Fibroblast of skin of left quadriceps (primary cell): ENCODE measurements at places on chromosomes 4 and X.
A peak's percentile ranks its signal among the peaks of the same experiment; 100 is the strongest.

- no peak for DNase-seq
Measured at GRCh38 chr4:26862381-26862915, 1.8 kb downstream of the STIM2 start.

DNA sequence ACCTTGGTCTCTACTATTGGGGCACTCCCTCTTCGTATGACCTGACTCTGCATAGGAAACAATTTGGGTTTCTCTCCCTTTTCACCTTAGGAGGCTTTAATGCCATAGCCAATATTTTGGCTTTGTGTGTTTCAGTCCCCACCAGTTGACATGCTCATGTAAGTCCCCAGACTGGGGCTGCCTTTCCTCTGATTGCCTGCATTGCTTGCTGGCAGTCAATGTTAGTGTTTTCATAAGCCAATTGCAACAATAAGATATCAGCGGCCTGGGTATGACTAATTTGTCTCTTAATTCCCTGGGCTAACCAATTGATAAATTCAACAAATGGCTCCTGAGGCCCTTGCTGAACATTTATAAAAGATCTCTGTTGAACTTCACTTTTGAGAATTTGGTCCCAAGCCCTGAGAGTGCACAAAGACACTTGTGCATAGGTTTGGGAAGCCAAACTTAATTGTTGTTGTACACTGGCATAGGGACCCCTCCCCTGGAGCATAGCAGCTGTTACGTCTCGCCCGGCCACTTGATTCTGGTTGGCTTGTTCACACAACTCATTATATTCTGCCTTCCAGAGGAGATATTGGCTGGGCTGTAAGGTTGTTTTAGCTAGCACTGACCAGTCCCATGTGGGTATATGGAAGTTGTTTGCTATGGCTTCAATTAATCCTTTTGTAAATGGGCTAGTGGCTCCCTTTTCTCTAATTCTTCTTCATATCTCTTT is 206.2 kb downstream of the PABPC4L start:
- no peak for DNase-seq

DNA sequence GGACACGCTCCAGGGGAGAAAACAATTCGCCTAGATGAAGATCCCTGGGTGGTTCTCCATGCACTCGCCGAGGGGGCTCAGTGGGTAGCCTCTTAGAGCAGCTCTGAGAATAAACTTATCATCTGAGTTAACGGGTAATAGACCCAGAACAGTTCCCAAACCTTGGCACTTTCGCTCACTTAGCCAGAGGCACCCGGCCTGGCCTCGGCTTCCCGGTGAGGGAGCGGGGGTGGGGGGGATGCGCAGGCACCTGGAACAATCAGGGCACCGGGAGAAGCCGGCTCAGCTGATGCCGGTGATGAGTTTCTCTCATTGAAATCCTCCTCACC is 405 bp upstream of the ZAR1 start:
- no peak for DNase-seq

- DNase-seq: no peak
Measured at GRCh38 chrX:115713460-115713859, 152.5 kb downstream of the PLS3 start.

DNA sequence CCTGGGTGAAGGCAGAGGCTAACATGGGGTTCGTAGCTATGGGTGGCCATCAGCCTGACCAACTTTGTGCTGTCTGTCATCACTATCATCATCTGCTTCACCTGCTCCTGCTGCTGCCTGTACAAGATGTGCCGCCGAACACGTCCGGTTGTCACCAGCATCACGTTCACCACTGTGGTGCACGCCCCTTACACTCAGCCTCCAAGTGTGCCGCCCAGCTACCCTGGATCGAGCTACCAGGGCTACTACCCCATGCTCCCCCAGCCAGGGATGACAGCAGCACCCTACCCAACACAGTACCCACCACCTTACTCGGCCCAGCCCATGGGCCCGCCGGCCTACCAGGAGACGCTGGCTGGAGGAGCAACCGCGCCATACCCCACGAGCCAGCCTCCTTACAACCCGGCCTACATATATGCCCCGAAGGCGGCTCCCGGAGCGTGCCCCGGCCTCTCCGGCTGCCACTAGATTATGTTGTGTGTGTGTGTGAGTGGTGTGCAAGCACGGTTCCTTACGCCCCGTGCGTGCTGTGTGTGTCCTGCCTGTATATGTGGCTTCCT is 238.1 kb upstream of the ZCCHC13 start:
- DNase-seq: no peak

DNA sequence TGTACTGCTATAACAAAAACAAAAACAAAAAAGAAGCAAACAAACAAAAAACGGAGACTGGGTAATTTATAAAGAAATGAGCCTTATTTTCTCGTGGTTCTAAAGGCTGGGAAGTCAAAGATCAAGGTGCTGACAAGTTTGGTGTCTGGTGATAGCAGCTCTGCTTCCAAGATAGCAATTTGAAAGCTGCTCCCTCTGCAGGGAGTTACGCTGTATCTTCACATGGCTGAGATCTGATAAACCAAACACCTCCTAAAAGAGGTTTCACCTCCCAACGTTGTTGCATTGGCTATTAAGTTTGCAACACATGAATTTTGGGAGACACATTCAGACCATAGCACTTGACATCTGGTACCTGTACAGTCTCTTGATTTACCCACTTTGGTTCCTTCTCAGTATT is 854.2 kb downstream of the CENPC start:
- no peak for DNase-seq

- no peak for DNase-seq
Measured at GRCh38 chr4:28391877-28392276, 1531.2 kb downstream of the STIM2 start.

DNA sequence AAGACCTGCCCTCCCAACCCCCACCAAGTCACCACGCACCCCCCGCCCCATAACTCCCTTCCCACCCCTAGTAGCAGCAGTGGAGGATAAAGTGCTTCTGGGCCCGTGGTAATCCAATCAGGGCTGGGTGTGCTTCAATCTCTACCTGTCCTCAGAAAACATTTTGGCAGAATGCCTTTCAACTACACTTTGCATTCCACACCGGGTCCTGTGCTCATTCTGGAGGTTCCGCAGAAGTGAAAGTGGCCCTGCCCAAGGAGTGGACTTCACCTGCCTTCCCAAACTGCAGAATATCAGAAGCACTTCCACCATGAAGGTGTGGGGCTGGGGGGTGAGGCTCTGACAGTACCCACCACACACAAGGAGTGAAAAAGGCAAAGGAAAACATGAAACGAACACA is 322.3 kb downstream of the DHX15 start:
- DNase-seq: no peak

- DNase-seq: no peak
Measured at GRCh38 chr4:113094331-113094730, 44.9 kb downstream of the ANK2 start.

DNA sequence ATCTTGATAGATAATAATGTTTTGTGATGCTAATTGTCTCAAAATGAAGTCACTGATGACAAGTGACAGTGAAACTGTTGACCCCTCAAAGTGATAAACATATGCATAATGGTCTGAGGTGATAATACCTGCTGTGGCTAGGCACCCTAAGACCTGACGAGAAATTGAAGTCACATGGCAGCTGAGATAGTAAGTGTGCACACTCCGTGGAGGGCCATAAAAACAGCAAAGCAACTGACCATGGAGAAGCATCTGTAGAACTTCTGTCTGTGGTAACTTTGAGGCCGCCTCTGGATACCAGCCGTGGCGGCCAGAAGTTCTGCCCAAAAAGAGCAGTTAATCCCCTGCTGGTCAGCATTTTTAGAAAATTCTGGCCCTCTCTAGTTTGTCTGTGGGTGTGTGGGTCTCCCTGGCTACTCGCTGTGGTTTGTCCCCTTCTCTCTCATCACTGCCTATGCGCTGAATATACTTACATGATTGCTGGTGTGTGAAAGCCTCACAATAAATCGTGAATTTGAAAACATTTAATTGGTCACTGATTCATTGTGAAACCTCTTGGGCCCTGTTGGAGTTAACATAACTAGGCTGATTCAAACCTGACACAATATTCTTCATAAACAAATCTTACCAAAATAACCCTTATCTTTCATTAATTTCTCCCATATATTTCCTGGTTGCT is 50.6 kb downstream of the CCDC149 start:
- DNase-seq: no peak

GRCh38 chr4:58738375-58738774 is 1628.2 kb upstream of the IGFBP7 start:
- DNase-seq: no peak

DNA sequence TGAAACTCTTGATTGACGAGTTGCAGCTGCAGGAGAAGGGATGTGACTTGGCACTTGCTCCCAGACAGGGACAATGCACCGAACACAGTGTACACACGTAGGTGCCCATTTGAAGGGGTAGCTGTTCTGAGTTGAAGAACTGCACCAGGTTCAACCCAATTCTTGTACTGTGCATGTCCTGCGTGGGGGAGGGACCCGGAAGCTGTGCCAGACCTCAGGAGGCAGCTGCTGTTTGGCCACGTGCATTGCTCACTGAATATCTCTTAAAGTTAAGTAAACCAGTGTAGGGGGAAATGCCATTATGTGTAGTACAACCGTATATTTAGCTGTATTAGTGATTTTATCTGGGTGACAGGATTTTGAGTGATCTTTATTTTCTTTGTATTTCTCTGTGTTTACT is 12.0 kb upstream of the RBBP7 start:
- no peak for DNase-seq

DNA sequence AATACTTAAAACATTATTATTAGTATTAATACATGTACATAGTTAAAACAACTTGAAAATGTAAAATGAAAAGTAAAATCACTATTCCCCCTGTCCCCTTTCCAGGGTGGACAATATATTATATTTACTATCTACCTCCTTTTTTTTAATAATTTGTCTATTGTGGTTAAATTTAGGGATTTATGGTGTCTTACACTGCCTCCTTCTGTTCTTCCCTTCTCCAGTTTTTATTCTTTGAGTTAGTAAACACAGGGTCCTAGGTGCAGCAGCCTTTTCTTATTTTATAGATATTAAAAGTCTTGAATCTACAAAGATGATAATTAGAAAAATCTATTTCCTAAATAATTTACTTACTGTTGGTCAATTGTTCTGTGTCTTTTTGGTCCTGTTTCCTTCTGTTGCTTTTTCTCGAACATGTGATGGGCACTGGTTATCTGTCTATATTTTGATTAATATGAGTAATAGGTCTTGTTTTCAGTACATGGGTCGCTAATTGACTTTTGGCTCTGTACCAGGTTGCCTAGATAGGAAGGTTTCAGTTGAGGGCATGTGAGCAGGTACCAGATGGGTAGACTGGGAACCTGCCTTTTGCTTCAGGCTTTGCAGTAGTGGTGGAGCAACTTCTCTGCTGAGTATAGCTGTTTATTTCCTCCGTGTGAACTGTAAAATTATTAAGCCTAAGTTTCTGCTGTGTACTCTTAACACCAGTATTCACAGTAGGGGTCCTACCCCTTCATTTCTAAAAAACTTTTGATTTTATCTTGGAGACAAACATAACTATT is 1.1 kb downstream of the NUDT9 start:
- DNase-seq: no peak

DNA sequence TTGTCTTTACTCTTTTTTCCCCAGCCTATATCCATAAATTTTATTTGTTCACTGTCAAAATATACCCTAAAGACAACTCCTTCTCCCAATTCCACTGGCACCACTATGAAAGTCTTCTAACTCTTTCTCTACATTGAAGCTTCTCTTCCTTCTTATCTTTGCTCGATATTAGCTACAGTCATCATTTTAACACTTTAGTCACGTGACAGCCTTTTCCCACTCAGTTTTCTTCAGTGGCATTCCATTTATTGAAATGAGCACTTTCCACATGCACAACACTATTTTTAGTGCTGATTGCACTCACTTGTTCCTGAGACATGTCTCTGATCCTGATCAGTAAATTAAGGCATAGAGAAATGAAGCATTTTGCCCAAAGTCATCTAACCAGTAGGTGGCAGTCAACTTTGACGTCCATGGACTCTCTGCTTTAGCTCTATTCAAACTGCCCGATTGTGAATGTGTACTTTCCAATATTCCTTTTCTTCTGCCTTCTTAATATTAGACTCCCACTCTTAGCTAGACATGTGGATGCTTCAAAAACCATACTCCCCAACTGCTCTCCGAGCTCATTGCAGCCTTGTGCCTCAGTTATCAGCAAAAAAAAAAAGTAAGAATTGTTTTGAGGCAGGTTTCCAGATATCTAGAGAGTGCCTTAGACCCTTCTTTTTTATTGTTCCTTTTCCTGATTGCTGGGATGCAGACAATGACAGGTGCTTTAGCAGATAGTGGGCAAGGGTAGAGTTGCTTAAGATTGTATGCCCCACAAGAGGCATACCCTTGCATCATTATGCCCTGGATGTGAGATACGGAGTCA is 394.4 kb upstream of the ADGRL3 start:
- DNase-seq: peak; percentile 3

DNA sequence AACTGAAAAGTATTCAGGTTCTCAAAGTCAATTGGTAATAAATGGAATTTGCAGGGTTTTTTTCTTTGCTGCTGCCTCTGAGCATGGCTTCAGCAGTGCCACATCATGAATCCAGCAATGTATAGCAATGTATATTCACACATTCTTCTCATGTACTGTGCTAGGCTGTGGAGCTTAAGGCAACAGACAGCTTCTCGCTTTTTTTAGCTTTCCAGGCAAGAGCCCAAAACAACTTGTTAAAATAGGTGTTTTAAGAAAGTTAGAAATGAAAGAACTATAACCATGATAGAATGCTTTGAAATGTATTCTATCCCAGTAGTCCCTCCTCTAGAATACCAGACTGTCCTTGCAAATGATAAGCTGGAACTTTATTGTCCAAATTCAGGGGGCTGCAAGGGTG is 30.4 kb downstream of the SMIM43 start:
- no peak for DNase-seq

DNA sequence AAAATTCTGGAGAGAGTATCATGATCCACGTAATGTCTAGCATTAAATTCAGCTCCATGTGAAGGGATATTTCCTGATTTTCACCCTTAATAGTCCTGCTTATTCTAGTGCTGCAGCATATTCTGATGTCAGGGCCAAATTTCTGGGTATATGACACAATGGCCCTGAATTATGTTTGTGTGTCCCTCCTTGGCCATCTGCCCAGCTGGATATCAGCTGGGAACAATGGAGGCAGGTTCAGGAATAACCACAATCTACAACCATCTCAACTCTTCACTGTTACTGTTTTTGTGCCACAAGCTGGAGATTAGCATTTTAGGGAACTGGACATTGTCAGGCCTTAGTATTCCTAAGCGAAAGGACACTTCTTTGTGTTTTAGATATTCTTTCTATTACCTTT is 3.5 kb downstream of the GLRB start:
- no peak for DNase-seq

- DNase-seq: no peak
Measured at GRCh38 chr4:129822701-129823100, 726.7 kb downstream of the C4orf33 start.

GRCh38 chr4:6724421-6725111 is 8.6 kb downstream of the BLOC1S4 start:
- DNase-seq: no peak

- no peak for DNase-seq
Measured at GRCh38 chr4:138226351-138226750, 15.8 kb downstream of the SLC7A11 start.

GRCh38 chr4:121788896-121789295 is 12.2 kb upstream of the EXOSC9 start:
- DNase-seq: no peak

GRCh38 chrX:7943600-7944245 is 16.5 kb upstream of the PNPLA4 start:
- no peak for DNase-seq

- DNase-seq: no peak
Measured at GRCh38 chr4:6878451-6879059, 31.1 kb upstream of the TBC1D14 start.
